SK-N-SH treated with all-trans-retinoic acid at 6 μM for 48 hours (cell line): ENCODE measurements at places on chromosomes 16 and 17.
A peak's percentile ranks its signal among the peaks of the same experiment; 100 is the strongest.

DNA sequence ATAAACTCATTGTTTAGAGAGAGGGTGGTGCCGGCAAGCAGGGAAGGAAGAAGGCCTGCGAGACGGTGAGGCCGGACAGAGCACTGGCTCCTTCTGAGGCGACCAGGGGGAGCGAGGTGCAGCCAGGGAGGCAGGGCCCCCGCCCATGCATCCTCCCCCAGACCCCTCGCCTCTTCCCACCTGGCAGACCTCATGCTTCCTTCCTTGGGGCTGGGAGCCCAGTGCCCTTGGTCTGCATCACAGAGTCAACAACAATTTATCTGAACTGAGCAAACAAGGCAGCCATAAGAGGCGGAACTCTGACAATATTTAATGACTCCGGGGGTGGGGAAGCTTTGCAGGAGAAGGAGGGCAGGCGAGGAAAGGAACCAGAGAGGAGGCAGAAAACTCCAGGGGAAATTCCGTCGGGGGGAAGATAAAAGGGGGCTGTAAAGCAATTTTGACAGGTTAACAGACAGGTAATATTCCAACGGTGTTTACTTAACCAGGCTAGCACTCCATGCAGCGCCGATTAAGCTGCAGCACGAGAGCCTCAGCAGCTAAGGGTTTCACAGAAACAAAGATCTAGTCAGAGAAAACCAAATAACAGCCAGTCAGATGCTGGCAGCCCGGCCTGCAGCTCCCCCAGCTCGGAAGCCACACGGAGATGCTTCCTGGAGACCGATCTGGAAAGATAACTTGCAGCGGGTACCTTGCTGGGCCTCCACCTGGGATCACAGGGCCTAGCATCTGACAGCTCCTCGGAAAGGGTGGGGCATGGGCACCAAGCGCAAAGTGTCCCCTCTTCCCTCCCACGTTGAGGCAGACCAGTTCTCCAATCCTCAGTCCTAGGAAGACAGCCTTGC is 398.2 kb downstream of the SOX9 start:
- no peak for ATAC-seq

DNA sequence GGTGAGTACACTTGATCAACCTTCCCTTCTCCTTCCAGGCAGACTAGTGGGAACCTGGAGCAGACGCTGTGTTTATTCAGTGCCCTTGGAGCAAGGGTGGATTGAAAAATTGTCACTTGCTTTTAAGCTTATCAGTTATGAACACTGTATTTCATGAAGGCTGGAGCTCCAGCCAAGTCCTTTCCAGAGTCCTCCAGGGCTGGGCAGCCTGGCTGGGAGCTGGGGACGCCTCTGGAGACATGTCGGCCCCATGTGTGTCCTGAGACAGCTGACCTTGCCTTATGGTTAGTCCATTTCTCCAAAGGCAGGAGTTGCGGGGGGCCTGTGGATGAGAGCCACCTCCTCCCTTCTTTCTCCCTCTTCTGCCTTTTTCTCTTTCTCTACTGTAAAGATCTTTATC is 67.0 kb downstream of the RAP1GAP2 start:
- no peak for ATAC-seq

GRCh38 chr17:58917228-58917627 is 161.6 kb downstream of the PPM1E start:
- no peak for ATAC-seq

DNA sequence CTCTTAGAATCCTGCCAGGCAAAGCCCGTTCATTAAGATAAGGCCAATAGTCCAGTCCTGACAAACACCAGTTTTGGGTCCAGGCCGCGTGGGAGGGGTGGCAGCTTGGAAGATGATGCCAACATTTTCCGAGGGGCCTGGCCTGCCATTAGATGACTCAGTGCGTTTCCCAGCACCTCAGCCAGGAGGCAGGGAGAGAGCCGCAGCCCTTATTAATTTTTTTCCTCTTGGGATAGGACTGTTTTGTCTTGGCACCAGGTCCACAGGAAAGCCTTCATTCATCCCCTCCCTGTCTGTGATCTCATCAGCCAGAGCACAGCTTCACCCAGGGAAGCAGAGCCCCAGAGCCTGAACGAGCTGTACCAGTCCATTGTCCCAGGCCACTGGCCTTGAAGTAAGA is 4.7 kb upstream of the NDEL1 start:
- no peak for ATAC-seq

GRCh38 chr16:1979271-1980029 is 1.8 kb downstream of the NOXO1 start:
- ATAC-seq, result no peak

DNA sequence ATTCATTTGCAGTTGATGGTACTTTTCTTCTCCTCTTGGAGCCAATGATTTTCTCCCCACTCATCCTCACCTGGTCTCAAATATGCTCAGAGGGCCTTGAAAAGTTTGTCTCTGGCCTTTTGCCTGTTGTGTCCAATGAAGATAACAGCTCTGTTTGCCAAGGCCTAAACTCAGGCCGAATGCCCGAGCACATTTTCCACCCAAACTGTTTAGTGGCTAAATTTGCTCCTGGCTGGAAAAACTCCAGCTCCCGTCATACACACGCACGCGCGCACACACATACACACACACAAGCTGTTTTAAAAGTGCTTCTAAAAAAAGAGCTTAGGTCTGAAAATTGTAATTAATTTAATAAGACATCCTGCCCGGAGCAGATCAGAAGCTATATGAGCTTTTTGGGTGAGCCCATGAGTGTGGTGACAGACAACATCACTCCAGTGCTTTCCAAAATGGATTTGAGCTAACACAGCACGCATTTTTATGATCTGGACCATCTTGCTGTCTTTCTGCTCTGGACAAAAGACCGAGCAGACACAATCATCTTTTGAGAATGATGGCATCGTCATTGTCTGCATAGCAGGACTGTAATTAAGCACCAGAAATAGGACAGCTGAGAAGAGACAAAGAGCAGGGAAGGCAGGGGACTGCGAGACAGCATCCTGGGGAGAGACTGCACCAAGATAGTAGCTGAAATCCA is 48.9 kb downstream of the IRX6 start:
- ATAC-seq, result peak; percentile 44; the same call in 2 of the 3 replicates

DNA sequence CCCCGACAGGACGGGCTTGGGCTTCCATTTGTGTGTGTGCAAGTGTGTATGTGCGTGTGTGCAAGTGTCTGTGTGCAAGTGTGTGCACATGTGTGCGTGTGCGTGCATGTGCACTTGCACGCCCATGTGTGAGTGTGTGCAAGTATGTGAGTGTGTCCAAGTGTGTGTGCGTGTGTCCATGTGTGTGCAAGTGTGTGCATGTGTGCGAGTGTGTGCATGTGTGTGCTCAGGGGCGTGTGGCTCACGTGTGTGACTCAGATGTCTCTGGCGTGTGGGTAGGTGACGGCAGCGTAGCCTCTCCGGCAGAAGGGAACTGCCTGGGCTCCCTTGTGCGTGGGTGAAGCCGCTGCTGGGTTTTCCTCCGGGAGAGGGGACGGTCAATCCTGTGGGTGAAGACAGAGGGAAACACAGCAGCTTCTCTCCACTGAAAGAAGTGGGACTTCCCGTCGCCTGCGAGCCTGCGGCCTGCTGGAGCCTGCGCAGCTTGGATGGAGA is 23.1 kb upstream of the ITGAX start:
- ATAC-seq, result no peak

DNA sequence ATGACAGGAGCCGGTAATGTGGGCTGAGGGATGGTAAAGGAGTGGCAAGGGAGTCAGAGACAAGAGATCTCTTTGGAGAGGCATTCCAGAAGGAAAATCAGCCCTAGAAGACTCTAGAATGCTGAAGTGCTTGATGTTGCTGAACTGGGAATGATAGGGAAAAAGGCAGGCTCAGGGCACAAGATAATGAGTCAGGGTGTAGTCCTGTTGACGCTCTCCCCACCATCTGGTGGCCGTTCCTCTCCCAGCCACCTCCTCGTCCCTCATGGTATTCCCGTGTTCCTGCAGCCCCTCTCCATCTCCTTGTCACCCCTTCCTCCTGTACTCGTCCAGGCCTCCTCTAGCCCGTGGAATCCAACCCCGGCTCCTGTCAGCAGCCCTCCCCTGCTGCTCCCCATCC is 11.1 kb upstream of the ALDOA start:
- no peak for ATAC-seq
